Activated CD4-positive, alpha-beta memory T cell treated with anti-CD3 and anti-CD28 coated beads for 36 hours (primary cell): ENCODE measurements at places on chromosomes 12 and 14. TPM values are rescaled to one million over a fixed set of nuclear protein-coding genes. Genes with fewer than 3 reads are reported as not detected.

GRCh38 chr12:39975374-39975918 lies 130.4 kb downstream of the SLC2A13 start:
- DNase-seq = no peak

The SYNDIG1L gene
- not detected for total RNA-seq

The PMEL gene
- 0.94 TPM for total RNA-seq

DNA sequence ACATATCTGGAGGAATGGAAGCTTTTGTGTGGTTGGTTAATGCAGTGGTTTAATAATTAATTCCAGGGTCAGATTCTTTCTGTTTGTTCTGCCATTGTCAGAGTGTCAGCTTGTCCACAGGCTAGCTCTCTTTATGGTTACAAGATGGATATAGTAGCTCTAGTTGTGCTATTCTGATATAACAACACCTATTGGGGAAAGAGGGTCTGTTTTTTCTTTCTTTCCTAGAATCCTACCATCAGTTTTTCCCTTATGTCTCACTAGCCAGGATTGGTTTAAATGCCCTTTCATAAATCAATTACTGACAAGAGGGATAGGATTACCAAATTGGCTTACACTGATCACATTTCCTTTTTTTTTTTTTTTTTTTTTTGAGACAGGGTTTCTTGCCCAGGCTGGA lies 27.8 kb downstream of the CNOT2 start:
- DNase-seq = no peak

The IL22 gene
- total RNA-seq = 6.4 TPM
